ENCODE measurements at places on chromosomes 7 and 10.

GRCh38 chr7:111239437-111239836 lies 148.5 kb downstream of the LRRN3 start:
- no peak for DNase-seq

- DNase-seq: no peak
Observed at GRCh38 chr7:91343420-91343960, 79.3 kb downstream of the FZD1 start.

DNA sequence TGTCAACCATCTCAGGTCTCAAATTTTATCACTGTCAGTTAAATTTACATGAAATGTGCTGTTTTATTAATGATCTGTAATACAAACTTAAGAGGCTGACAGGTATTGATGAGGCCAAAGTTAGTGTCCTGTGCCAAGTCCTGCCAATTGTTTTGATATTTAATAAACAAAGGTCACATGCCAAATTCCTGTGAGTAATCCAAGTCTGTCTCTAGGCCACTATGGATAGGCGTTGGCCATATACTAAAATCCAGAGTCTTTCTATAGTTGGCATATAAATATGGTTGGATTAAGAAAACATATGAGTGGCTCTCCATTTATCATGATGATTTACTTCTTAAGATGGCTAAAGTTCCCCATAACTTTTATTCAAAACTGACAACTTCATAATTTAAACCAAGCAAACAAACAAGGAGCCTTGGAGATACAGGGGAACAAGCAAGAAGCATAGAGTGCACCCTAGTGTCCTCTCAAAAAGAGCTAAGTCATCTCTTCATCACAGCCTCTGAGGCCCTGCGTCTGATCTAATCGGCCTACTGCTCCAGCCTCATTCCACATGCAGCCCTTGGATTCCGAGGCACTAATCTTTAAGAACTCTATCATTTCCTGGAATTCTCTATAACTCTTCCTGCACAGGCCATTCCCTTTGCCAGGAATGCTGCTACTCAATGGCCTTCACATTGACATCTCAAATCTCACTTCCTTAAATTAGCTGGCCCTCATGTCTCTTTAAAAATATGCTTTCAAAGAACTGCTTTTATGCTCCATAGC lies 32.7 kb upstream of the NRCAM start:
- DNase-seq: peak; percentile 64

DNA sequence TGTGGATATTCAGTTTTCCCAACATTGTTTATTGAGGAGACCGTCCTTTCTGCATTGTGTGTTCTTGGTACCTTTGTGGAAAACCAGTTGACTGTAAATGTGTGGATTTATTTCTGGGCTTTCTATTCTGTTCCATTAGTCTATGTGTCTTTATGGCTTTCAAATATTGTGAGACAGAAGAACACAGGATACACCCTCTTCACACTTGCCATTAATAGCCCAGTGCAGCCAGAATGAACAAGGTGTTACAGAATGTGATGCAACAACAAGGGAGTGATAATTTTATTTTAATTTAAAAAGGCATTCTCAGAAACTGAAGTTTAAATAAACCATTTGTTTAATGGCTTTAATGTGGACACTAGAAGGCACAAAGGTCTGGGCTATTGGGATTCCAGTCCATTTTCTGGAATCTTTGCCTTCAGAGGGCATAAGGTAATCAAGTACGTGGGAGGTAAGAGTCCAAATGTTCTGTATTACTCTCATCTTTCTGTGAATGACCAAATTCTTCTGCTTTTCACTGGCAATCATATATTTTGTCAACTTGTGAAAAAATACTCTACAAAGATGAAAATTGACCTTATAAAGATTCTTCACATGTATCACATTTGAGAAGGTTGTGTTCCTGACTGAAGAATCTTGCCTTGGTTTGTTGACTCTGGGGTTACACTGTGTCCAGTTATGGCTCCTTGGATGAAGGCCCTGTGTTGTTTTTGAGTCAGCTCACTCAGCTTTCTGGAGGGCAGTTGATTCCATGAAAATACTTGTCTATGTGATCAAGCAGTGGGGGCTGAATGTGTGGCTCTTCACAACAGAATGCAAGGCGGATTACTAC lies 962.7 kb downstream of the LRMDA start:
- DNase-seq: no peak
